Stimulated activated CD4-positive, alpha-beta T cell treated with anti-CD3 and anti-CD28 coated beads, Interleukin-1b, Interleukin-23, amount 100 ng/mL, for 1 hour (primary cell): ENCODE measurements at places on chromosomes 4 and X.

GRCh38 chr4:46931981-46932380 lies 22.9 kb upstream of the COX7B2 start:
- no peak for DNase-seq

DNA sequence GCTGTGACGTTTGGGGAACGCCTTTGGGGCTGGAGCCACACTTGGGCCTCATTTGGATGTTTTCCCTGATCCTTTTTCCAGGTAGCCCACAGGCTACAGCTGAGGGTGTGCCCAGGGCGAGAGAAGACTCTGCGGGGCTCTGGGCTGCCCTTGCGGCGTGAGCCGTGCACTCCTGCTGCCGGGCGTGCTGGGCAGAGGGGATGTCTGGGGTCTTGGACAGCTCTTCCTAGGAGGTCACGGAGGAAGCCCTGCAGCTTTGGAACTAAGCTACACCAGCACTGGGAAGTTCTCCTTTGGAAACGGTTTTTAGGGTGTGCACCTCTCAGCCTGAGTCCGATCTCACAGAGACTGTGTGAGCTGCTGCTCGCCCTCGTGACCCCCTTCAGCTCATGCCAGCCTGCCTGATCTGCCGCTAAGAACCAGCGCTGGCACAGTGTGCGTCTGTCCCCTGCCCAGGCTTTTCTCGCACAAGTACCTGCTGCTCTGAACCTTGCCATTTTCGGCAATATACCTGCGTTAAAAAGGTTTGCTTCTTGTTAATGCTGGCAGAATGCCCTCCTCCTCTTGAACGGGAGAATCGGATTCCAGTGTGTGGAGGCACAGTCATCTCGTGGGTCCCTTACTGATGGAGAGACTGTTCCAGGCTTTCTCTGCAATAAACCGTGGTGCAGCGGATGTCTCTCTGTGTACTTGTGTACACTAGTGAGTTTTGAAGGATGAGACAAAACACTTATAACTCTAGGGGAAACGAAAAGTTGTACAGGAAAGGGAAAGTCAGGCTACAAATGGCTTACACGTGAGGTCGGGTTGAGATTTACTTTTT lies 14.3 kb downstream of the MSANTD1 start:
- no peak for DNase-seq

DNA sequence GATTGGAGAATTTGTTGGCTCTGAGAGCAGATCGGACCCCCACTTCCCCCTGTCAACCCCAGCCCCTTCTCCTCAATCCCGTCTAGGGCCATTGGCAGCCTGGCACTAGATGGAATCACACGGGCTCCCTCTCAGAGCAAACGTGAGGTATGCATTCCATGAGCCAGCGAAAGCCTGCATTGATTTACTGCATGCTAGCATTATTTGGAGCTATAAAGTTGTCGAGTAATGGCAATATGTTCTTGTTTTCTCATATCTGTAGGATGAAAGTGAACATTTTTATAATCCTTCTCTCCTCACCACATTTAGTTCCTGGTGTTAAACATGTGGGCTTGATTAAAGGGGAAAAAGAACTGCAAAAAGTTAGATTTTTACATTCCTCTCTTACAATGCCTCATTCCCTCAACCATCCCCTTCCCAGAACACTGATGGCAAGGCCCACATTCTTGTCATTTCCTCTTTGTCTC lies 159.2 kb downstream of the SPRY1 start:
- no peak for DNase-seq

DNA sequence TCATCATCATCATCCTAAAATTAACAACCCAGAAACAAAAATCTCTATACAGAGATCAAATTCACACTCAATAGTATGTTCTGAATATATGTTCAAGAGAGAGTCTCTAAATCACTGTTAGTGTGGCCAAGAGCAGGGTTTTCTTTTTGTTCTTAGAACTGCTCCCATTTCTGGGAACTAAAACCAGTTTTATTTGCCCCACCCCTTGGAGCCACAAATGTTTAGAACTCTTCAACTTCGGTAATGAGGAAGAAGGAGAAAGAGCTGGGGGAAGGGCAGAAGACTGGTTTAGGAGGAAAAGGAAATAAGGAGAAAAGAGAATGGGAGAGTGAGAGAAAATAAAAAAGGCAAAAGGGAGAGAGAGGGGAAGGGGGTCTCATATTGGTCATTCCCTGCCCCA lies 32.3 kb downstream of the CYBB start:
- DNase-seq: no peak

DNA sequence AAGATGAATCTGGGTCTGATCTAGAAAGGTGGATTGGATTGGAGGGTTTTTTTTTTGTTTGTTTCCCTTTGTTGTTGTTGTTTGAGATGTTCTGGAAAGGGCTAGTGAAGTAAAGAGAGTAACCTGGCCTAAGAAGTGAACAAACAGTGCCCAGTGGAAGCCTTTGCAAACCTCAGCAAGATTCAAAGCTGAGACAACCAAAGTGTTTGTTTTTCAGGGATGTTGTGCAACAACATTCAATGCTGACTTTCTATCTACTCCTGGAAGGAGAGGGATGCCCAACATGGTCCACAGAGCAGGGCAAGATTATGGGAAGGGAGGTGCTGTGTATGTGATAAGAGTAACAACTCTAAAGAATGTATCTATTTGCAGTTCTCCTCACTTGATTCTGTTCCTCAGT lies 11.3 kb downstream of the BEX1 start:
- DNase-seq: no peak

DNA sequence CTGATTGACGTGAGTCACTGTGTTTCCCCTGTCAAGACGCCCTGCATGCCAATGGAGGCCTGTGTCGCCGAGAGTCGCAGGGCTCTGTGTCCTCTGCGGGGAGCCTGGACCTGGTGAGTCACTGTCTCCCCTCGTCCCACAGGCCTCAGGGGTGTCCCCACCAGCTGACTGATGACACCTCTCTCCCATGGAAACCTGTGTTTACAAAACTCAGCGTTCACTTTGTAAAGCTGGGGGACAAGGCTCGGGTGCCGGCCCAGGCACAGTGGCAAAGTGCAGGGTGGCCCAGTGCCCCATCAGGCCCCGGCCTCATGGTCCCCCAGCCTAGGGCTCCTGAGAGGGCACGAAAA lies 21.2 kb upstream of the HGFAC start:
- no peak for DNase-seq

DNA sequence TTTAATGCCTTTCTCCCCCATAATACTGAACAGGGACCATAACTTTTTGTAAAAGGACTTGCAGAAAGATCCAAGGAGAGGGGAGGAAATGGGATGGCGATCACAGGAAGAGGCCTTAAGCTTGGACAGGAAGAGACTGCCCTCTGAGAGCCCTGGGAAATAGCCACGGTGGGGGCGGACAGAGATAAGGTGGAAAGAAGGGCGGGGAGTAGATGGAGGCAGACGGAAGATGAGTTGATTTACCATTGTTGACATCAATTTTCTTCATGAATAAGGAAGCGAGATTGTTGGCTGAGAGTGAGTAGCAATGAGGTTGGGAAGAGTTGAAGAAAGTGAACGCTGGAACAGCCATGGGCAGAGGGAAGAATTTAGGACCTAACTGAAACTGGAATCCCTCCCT lies 63.4 kb downstream of the RASGEF1B start:
- DNase-seq: no peak

DNA sequence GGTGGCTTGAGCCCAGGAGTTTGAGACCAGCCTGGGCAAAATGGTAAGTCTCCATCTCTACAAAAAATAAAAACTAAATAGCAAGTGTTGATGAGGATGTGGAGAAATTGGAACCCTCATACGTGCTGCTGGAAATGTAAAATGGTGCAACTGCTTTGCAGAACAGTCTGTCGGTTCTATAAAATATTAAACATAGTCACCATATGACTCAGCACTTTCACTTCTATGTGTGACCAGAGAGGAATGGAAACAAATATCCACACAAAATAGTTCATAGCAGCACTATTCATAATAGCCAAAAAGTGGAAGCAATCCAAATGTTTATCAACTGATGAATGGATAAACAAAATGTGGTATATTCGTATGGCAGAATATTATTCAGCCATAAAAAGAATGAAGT lies 60.8 kb upstream of the FMR1 start:
- no peak for DNase-seq

DNA sequence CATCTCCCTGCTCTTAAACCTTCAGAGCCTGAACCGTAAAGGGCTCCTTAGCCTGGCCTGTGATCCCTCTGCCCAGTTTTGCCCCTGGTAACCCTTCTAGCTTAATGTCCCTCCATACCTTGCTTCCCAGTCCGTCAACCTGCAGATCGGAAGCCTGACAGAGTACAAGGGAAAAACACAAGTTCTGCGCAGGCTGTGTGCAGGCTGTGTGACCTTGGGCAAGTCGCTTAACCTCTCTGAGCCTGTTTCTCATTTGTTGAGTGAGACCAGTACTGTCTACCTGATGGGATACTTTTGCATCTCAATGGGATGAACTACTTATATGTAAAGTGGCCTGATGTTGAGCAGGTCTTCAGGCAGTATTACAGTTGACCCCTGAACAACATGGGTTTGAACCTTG lies 1.7 kb downstream of the NSDHL start:
- DNase-seq: no peak
